ENCODE measurements at places on chromosomes 2 and 18.

- no peak for DNase-seq
Observed at GRCh38 chr2:62785810-62786597, 80.5 kb downstream of the EHBP1 start.

GRCh38 chr18:34862561-34862960, 152.5 kb downstream of the DTNA start:
- no peak for DNase-seq

GRCh38 chr2:207216457-207216856, 50.7 kb upstream of the KLF7 start:
- DNase-seq, result no peak

DNA sequence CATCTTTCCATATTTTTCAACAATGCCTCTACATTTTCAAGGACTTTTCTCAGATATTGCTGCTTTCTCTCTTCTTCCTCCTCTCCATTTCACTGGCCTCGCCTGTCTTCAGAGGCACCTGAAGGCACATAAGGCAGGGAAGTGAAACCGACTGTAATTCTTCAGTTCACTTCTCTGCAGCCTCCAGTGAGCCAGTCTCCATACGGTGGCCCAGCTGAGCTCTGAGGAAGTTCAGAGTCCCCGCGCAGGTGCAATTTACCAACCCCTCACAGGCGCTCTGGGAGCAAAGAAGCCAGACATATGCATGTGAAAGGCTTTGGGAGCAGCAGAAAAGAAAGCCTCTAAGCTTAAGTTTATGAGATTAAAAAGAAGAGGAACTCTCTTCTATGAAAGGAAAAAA, 12.4 kb downstream of the KLHL14 start:
- DNase-seq, result no peak

- no peak for DNase-seq
Observed at GRCh38 chr18:68893354-68893753, 95.5 kb downstream of the CCDC102B start.

DNA sequence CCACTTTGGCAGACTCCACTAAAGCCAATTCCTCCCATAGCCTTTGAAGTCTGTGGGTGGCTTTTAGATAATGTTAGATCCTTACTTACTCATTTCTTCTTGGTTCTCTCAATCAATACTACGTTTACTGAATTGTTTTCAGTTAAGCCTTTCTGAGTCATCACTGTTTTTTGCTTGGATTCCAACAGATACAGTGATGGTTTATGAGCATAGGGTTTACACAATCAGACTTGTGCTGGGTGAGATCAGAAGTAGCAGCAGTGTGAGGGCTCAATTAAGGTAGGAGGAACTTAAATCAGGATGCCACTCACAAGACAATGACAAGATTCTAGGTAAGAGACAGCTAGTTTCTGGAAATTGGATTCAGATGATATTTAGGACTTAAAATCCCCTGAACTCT, 297.7 kb upstream of the DOK6 start:
- DNase-seq, result no peak

DNA sequence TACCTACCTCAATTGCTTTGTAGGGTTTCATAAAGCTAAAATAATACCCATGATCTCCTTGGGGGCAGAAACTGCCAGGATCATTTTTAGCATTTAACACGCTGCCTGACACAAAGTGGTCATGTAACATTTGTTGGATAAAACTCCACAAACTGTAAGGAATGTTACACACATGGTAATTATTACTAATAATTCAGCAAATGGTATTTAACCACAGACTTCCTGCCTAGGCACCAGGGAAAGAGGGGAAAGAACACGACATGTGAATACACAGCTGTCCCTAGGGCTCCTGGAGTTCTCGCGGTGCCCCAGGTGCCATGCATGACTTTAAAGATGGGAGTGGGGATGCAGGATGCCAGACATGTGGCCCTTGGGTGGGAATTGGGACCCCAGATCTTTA, 43.5 kb downstream of the ASAP2 start:
- no peak for DNase-seq

All from T follicular helper cell (primary cell).